ENCODE measurements at places on chromosomes 11 and 22.

DNA sequence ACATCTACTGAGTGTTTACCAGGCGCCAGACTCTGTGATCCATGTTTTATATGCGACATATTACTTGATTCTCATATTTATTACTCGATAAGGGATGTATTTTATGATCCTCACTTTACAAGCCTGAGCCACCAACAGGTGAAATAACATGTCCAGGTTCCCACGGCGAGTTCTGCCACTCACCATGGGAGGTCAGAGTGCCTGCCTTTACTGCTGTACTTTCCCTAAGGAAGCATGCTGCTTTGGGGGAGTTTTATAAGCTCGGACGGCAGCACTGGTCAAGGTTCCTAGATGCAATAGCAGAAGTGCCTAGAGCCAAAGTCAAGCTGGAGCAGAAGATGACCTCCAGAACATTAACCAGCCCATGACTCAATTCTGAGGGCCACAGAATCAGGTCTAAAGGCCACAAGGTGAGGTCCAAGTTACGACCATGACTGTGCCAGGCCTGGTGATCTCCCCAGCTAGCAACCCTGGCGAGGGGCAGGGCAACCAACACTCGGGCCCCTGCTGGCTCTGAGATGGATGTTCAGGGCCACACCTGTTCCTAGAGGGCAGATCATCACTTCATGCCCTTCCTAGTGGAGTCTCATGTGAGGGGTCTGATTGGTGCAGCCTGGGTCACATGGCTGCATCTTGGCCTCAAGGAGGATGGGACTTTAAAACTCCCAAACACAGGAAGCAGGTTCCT, 14.2 kb downstream of the IFT27 start:
- DNase-seq, result peak; percentile 33

GRCh38 chr22:30564045-30564760, 10.3 kb downstream of the GAL3ST1 start:
- DNase-seq, result no peak

GRCh38 chr11:72591785-72592502, 82.3 kb downstream of the PDE2A start:
- DNase-seq, result peak; percentile 46

DNA sequence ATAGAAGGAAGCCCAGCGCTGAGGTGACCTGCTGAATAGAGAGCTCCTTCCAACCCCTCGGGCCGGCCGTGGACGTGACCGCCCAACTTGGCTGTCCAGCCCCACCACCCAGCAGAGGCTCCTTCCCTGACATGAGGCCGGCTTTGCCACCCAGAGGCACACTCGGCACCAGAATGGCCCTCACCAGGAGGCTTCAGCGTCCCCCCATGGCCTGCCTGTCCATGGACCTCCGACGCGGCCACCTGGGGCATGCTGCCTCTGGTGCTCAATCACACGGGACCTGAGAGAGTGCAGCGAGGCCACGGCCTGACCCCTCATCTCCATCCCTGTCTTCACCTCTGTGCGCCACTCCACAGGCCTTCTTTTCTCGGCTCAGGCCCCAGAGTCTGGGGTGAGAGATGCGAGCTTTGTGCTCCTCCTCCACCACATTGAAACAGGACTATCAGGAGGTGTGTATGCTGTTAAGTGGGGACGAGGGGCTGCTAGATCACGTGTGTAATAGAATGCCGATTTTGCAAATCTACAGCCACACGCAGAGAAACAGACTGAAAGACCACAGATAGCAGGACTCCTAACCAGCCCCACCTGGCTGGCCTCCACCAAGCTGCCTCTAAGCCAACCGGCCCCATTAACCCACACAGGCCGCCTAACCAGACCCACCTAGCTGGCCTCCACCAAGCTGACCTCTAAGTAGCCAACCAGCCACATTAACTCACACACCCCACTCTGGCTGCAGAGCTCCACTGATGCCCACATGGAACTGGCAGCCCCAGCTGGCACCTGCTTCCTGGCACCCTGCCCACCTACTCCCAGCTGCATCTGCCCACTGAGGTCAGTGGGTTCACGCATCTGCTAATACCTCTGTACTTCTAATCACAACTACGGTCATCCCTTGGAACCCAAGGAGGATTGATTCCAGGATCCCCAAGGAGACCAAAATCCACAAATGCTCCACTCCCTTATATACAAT, 20.7 kb downstream of the LINC01488 start:
- no peak for DNase-seq

DNA sequence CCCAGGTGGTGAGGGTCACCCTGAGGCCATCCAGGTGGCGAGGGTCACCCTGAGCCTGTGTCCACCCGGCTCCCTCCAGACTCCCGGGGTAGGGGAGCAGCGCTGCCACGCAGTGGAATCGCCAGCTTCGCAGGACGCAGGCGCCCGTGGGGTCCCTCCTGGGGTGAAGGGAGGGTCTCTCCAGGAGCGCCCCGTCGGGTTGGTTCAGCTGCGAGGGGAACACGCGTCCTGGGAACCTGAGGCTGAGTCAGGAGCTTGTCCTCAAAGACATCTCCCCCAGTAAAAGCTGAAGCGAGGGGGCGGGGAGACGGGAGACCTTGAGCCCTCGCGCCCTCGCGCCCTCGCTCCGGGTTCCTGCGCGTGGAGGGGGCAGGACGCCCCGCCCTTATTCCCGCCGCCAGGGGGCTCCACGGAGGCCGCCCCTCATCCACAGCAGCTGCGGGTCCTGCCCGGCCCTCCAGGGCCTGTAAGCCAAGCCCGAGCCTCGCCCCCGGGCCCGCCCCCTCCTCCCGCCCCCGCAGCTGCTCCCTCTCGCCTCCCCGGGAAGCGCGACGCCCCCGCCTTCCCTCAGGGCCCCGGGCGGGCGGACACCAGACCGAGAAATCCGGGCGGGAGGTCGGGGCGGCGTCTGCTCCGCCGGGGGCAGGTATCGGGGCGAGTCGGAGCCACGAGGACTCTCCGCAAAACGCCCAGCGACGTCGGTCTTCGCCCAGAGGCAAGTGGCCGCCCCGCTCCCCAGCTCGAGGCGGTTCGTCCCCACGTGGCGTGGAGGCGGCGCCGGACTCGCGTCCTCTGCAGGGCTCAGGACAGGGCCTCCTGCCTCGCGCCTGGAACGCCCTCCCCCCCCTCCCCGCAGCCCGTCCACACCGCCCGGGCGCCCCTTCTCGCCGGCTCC, 22.8 kb downstream of the PIM3 start:
- DNase-seq, result no peak

GRCh38 chr22:25658633-25659032, 83.4 kb upstream of the MYO18B start:
- no peak for DNase-seq

- no peak for DNase-seq
Observed at GRCh38 chr11:66339686-66340483, 3.7 kb upstream of the RIN1 start.

GRCh38 chr22:38012604-38013072, 28.3 kb upstream of the SOX10 start:
- no peak for DNase-seq
